ENCODE measurements at places on chromosomes 6 and 20.

DNA sequence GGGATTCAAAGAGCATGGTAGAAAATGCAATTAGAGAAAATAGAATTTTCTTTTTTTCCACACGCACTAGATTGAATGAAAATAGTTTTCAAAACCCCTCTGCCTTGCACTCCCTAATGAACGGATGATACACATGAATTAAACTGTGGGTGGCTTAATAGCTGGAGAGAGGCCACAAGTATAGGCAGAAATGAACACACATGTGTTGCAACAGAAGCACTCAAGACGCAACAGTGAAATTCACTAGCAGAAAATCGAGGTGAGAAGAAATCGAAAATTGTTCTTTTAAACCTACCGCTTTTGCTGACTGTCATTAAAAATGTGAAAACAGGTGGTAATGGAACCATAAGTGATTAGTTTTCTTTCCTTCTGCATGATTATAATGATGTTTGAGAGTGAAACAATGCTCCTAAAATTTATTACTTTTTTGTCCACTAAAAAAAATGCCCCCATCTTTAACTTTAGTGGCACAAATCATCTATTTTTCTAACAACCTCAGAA lies 80.1 kb upstream of the SHLD1 start:
- no peak for DNase-seq

- no peak for DNase-seq
These were observed 567.2 kb downstream of the KIF16B start for GRCh38 chr20:16005915-16006493.

GRCh38 chr20:62925420-62926228 lies 681 bp downstream of the DIDO1 start:
- no peak for DNase-seq

DNA sequence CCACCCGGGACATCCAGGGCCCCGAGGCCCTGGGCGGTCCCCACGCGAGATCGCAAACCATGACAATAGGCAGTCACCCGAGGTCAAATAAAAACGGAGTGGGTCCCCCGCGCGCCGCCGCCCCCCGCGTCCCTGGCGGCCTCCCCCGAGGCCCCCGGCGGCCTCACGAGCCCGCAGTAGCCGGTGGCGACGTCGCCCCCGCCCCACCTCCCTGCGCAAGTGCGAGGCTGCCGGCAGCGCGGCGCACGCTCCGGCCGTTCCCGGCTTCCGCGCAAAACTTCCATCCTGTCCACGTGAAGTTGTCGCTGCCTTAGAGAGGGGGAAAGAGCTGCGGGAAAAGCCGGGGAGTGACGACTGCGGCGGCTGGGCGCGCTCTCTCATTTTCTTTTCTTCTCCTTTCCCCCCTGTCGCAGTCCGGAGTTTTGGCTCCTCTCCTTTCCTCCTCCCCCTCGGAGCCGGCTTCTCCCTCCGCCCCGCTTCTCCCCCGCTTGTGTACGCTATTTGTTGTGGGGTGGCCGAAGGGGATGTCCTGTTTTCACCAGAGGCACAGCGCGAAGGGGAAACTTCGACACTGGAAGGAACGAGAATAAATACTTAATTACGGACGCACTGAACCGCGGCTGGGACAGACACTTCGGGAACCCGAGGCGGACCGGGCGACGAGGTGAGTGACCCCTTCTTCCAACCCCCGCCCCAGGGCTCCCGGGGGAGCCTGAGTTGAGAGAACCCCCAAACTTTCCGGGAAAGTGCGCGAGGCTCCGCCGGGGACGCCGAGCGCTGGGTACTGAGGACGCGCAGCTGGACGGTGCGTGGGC lies at the start of gene EYA4:
Gene EYA4 (plus strand): TSS at position 272 of the 815 bp plus-strand sequence. CDS start 33,424 bp downstream, outside the sequence.
- DNase-seq: no peak

DNA sequence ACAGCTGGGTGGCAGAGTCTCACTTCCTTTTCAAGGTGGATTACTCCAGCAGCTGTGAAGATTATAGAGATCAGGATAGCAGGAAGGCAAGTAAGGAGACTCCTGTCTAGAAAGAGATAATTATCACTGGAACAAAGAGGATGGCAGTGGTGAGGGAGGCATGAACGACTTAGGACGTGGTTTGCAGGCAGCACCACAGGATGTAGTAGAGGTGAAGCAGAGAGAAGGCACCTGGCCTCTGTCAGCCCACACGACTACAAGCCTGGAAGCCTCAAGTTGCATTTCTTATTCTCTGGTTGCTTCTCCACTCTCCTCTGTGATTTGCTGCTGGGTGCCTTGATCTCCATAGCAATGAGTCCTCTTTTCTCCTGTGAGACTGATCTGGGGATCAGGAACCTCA lies 62.7 kb downstream of the TSHZ2 start:
- DNase-seq: no peak
